Stomach (tissue), 19 donors: ENCODE measurements at places on chromosomes 6 and 20. TPM values are rescaled to one million over a fixed set of nuclear protein-coding genes. Genes with fewer than 3 reads are reported as not detected.

The MOG gene
- not detected for polyA plus RNA-seq

The GPANK1 gene
- 17.9 TPM for polyA plus RNA-seq

The SEMG1 gene
- polyA plus RNA-seq = not detected

The GMPR gene
- polyA plus RNA-seq = 24.5 TPM

The SCRT2 gene
- polyA plus RNA-seq = not detected

The FOXF2 gene
- polyA plus RNA-seq = 20.7 TPM

The OR2B6 gene
- not detected for polyA plus RNA-seq

The GNRH2 gene
- not detected for polyA plus RNA-seq

The EBF4 gene
- polyA plus RNA-seq = 16.8 TPM

The CST3 gene
- 952 TPM for polyA plus RNA-seq

The TTK gene
- 3.5 TPM for polyA plus RNA-seq

The TNFRSF21 gene
- polyA plus RNA-seq = 26.7 TPM

The BANF2 gene
- polyA plus RNA-seq = not detected
